Tibial nerve (tissue), 4 donors: ENCODE measurements at places on chromosomes 11 and 22. TPM values are rescaled to one million over a fixed set of nuclear protein-coding genes. Genes with fewer than 3 reads are reported as not detected.
A peak's percentile ranks its signal among the peaks of the same experiment; 100 is the strongest.

Gene OR10AG1
- not detected for total RNA-seq

DNA sequence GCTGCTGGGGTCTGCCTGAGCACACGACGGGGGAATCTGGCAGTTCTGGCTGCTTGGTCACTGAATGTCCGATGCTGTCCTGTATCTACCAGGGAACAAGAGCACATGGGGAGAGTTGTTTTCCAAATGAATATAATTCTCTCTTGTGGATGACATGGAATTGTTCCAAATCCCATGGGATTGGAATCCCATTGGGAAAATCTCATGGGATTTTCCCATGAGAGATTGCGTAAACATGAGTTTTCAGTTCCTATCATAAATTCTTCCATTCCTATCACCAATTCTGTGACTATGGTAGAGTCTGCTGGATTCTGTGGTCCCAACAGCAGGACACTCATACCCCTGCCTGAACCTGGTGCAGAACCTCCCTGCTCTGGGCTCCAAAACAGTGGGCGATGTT is 35.6 kb upstream of the IGLL5 start:
- H3K36me3 ChIP-seq: no peaks in the 10 kb centered on the region
- H3K27me3 ChIP-seq: peaks cover 6% of the 10 kb centered on the region
- no peaks in the 10 kb centered on the region for H3K4me1 ChIP-seq
- no peak for DNase-seq
- no peak overlapping the region for H3K4me3 ChIP-seq
- H3K27ac ChIP-seq: no peak overlapping the region

GRCh38 chr22:26550498-26551033 is 38.3 kb upstream of the TFIP11 start:
- H3K4me1 ChIP-seq: no peaks in the 10 kb centered on the region
- no peaks in the 10 kb centered on the region for H3K27me3 ChIP-seq
- no peak overlapping the region for H3K4me3 ChIP-seq

Gene METTL15
- 14.2 TPM for total RNA-seq

DNA sequence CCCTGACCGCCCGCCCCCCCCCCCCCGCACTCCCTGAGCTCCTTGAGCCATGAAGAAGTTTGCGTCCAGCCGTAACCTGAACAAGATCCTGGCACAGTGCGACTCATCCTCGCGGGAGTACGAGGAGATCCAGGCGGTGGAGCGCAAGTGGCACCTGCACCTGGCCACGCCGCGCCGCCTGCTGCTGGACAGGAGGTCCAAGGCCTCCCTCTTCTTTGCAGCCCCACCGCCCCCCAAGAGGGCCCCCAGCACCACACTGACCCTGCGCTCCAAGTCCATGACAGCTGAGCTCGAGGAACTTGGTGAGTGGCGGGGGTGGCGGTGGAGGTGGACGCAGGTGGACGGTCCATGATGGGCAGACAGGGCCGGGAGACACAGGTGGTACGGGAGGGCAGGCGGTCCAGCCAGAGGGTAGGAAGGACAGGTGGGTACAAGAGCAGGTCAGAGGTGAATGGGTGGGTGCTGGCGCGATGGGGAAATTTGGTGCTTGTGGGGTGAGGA is 32.1 kb upstream of the ACR start:
- H3K27me3 ChIP-seq: no peaks in the 10 kb centered on the region
- H3K36me3 ChIP-seq: no peaks in the 10 kb centered on the region

DNA sequence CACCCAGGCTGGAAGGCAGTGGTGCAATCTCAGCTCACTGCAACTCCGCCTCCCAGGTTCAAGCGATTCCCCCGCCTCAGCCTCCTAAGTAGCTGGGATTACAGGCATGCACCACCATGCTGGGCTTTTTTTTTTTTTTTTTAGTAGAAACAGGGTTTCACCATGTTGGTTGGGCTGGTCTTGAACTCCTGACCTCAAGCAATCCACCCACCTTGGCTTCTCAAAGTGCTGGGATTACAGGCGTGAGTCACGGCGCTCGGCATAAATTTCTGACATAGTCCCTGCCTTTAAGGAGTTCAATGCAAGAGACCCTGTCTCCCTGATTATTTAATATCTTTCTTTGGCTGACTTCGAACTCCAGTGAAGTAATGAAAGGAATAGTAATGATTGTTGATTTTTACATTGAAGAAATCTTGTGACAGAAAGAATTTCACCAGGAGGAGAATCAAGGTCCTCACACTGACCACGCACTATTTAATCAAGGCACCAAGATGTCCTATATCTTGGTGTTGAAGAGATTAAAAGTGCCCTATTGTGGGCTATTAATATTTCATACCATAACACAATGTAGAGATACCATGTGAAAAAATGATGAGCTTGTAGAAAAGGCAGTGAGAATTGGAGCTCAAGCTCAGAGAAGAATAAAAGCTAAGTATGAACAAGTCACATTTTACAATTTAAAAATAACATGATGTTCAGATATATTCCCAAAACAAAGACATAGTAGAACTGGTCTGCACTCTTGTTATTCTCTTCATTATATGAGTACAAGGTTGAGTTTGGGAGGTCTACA is 71.6 kb upstream of the BLID start:
- H3K4me1 ChIP-seq: peaks cover 4% of the 10 kb centered on the region
- no peaks in the 10 kb centered on the region for H3K27me3 ChIP-seq
- DNase-seq: no peak
- peak overlapping the region; percentile 90 for H3K27ac ChIP-seq

Gene C22orf42
- not detected for total RNA-seq

GRCh38 chr22:32482708-32483107 is 8.1 kb downstream of the FBXO7 start:
- H3K36me3 ChIP-seq: peaks cover 10% of the 10 kb centered on the region
- peaks cover under 1% of the 10 kb centered on the region for H3K4me1 ChIP-seq
- DNase-seq: no peak

GRCh38 chr11:104618954-104619353 is 279.3 kb downstream of the CASP12 start:
- H3K4me3 ChIP-seq: no peak overlapping the region
- H3K27me3 ChIP-seq: no peaks in the 10 kb centered on the region
- no peak for DNase-seq
- no peaks in the 10 kb centered on the region for H3K36me3 ChIP-seq
- peaks cover 5% of the 10 kb centered on the region for H3K4me1 ChIP-seq
